ENCODE measurements at places on chromosomes 3 and 15. TPM values are rescaled to one million over a fixed set of nuclear protein-coding genes. Genes with fewer than 3 reads are reported as not detected.

DNA sequence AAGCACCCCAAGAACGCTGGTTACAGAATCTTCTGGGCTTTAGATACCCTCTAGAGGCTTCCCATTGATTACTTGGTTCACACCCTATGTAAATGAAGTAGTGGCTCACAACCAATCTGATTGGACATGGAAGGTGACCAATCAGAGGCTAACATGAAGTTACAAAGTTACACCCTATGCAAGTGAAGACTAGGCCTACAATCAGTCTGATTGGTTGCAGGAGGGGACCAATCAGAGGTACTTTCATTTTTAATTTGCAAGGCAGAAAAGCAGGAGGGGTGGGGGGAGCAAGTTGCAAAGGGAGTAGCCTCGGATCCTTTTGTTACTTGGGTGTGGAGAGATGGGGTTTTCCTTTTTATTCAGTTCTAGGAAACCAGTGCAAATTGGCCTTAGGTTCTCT, 11.1 kb upstream of the RTP2 start:
- DNase-seq: no peak

GRCh38 chr15:80694611-80695098, 455 bp upstream of the ABHD17C start:
- DNase-seq: peak; percentile 41

IMPG2 gene
- total RNA-seq: 0.23 TPM

DNA sequence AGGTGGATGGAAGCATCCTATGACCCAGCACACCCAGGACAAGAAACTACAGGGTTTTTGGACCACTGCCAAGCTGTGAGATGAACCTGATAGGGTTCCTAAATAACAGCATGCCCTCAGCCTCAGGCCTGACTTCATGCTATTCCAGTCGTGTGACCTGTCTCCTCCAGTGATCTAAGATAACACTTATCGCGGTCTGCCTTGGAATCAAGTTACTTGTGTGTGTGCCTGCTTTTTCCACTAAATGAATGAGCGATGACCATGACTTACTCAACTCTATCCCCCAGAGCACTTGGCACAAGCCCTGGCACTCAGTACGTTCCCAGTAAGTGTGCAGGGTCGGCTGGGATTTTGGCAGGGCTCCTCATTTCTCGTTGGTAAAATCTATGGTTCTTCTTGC, 172.7 kb upstream of the TP63 start:
- no peak for DNase-seq

- no peak for DNase-seq
Measured at GRCh38 chr15:28182731-28183130, 83.6 kb upstream of the OCA2 start.

DNA sequence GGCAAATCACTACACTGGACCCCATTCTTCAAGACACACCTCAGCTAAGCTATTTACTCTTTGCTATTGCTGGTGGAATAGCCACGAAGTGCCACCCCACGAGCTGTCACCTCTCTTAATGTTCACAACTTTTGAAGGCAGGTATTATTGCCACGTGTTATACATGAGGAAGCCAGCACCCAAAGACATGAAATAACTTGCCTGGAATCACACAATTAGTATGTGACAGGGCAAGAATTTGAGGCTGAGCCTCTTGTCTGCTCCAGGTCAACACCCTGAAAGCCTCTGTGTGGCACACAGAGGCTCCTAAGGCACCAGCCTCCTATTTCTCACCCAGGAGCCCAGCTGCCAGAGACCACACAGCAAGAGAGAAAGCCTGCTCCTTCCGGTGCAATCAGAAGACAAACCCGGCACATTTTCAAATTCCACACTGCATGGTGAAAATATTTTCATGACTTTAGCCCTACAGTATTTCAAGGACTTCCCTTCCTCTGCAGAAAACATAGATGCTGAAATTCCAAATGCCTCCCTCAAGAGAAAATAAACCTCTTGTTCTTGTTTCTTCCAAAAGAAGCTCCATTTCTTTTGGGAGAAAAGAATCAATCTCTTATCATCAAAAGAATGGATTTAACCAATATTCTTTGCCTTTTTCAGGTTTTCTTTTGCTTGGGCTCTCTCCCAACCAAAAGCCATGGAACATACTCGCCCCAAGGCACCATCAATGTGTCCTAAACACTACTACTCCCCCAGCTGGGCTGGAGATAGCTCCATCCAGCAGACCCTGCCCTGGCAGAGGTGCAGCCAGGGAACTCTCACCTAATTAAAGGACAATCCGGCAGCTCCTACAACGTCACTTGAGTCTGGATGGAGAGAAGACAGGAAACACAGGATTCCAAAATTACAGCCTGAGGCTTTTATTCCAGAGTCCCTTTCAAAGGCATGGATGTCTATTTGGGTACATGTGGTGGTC, 84.7 kb upstream of the THBS1 start:
- DNase-seq: no peak

Data from activated CD8-positive, alpha-beta memory T cell treated with anti-CD3 and anti-CD28 coated beads, Interleukin-2, amount 10 ng/mL, durations not matched to agents 7 days and 5 days (primary cell).